ENCODE measurements at places on chromosomes 1 and 21.

- no peak for DNase-seq
Measured at GRCh38 chr1:52970149-52970548, 43.1 kb downstream of the SCP2 start.

DNA sequence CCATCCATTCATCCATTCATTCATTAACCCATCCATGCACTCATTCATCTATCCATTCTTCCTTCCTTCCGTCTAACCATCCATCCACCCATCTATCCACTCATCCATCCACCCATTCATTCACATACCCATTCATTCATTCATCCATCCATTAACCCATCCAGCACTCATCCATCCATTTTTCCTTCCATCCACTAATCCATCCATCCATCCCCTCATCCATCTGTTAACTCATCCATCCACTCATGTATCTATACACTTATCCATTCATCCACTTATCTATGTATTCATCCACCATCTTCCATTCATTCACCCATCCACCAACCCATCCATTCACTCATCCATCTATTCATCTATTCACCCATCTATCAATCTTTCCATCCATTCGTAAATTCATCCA, 107.8 kb downstream of the PRDM16 start:
- DNase-seq: no peak

DNA sequence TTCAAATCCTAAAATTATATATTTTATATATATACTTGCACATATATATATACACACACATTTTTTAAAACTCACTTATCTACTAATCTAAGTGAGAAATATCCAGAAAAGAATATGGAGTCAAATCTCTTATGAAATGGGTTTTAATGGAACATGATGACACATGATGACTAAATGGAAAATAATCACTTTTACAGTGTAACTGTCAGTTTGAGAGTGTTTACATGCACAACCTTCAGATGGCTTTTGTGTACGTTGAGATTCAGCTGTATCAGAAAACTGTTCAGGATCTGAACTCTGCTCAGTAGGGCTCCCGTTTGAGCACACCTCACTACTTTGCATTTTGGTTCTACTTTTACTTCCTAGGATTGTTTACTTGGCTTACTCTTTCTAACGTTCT, 189.8 kb downstream of the DNAH14 start:
- no peak for DNase-seq

DNA sequence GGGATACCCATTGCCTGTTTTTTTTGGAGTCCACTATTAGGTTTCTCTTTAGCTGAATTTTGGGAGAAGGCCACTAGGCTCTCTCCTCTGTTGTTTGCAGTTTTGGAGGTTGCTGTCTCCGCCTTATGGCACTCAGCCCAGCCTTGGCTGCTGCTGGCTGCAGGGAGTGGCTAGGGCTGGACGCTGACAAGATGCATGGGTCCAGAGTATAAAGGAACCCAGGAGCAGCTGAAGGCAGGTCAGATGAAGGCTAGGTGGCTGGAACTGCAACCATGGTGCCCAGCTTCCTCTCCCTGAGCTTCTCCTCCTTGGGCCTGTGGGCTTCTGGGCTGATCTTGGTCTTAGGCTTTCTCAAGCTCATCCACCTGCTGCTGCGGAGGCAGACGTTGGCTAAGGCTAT, at the start of gene CYP4B1:
Gene CYP4B1, plus strand, starts transcription at position 237 of the 400 bp plus-strand sequence. Its CDS starts 36 bp downstream, at position 273.
- no peak for DNase-seq

DNA sequence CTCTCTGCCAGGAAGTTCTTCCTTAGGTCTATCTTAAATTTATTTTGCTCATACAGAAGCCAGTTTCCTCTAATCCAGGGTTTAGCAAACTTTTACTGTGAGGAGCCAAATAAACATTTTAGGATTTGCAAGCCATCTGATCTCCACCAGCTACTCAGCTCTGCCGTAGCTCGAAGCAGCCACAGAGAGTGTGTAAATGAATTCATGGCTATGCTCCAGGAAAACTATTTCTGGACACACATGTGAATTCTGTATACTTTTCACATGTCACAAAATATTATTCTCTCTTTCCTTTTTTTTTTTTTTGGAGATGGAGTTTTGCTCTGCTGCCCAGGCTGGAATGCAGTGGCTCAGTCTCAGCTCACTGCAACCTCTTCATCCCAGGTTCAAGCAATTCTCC, 13.4 kb upstream of the AGTRAP start:
- no peak for DNase-seq

GRCh38 chr1:179794669-179795068, 51.6 kb downstream of the FAM163A start:
- DNase-seq: no peak

GRCh38 chr1:28256197-28256827, 3.0 kb upstream of the SESN2 start:
- DNase-seq: no peak

DNA sequence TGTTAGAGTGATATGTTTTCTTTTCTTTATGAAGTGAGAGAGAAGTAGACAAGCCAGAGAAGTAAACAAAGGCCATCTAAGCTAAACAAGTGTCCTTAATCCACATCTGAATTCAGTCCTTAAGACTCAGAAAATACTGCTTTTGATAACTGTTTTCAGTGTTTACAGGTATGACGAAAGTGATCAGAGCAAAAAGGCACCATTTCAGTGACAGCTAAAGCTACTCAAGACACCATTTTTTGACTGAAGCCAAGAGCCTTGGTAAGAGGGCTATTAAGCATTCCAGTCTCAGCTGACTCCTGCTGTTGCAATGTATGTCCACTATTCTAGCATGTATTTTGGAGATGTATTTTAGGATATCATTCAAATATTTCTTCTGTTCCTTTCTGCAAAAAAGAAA, 4.1 kb downstream of the KMO start:
- DNase-seq: no peak

DNA sequence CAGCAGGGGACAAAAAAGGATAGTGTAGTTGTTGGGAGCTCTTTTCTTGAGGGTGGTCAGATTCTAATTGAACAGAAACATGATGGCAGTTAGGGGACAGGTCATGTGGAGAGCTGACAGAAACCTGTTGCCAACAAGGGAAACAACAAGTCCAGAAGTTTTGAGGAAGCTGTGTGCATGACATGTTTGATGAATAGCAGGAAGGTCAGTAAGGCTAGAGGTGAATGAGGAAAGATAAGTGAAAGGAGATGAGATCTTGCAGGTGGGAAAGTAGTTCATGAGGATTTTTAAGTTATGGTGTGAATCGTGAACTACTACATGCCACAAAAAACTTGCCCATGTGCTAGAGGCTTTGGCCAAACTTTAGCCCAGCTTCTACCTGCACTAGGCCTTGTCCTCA, 1817.4 kb downstream of the MRPL39 start:
- no peak for DNase-seq

DNA sequence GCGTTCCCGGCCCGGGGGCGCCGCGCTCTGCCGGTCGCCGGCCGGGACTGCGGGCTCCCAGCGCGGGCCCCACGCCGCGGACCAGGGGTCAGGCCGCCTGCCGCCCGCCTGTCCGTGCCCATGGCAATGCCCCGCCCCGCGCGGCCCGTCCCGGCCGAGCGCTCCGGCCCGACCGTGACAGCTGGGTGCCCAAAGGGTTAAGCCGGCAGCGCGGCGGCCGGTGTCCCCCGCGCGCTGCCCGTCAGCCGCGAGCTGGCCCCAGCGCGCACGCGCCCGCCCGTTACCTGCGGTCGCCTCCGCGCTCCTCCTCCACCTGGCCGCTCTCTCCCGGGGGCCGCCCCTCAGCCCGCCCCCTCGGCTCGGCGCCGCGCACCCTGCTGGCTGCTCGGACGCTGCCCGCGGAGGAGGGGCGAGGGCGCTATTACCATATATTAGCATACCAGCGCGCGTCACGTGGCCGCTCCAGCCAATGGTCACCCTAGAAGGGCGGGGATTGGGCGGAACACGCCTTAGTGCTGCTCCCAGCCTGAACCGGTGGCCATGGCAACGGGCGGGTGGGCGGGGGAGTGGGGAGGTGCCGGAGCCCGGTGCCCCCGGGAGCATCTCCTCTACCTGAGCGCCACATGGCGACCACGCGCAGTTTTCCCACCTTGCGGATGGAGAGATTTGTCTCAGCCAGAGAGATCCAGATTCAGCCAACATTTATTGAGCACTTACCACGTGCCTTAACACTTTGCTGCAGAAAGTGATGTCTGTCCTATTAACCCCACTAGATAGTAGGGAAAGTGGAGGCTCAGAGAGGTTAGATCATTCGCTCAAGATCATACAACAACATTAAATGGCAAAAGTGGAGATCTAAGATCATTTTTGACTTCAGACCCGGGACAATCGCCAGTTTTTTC, at the start of gene PHC2:
Gene PHC2, minus strand, starts transcription at position 404 of the 902 bp plus-strand sequence. CDS start 55,556 bp downstream, outside the sequence.
- peak; percentile 81 for DNase-seq

DNA sequence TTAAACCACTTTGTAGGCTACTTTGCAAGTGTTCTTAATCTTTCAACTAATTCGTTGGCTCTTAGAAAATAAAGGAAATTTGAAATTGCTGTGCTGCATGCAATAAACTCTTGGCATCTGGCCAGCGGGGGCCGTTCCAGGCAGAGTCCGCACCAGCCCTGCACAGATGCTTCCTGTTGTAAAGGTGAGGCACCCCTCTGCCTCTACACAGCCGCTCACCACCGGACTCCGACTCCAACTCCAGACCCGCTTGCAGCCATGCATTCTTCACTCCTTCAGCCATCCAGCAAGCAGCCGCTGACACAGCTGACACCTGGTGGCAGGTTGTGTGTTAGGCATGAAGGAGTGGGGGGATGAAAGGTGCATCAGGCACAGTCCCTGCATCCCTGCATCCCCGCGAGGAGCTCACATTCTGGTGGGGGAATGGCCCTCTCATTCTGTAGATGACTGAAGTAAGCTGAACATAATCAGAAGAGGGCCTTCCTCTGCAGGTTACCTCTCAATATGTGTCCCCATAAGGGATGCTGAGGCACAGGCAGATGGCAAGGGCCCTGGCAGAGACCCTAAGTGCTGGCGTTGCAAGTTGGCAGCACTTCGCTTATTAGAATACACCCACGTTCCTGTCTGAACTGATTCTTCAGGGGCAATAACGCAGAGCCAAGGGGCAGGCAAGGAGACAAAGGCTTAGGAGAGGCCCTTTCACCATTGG, 56.8 kb downstream of the GLIS1 start:
- no peak for DNase-seq

- no peak for DNase-seq
Measured at GRCh38 chr21:15354516-15354915, 289.7 kb upstream of the NRIP1 start.

GRCh38 chr1:16372535-16373285, 5.7 kb downstream of the SZRD1 start:
- no peak for DNase-seq

DNA sequence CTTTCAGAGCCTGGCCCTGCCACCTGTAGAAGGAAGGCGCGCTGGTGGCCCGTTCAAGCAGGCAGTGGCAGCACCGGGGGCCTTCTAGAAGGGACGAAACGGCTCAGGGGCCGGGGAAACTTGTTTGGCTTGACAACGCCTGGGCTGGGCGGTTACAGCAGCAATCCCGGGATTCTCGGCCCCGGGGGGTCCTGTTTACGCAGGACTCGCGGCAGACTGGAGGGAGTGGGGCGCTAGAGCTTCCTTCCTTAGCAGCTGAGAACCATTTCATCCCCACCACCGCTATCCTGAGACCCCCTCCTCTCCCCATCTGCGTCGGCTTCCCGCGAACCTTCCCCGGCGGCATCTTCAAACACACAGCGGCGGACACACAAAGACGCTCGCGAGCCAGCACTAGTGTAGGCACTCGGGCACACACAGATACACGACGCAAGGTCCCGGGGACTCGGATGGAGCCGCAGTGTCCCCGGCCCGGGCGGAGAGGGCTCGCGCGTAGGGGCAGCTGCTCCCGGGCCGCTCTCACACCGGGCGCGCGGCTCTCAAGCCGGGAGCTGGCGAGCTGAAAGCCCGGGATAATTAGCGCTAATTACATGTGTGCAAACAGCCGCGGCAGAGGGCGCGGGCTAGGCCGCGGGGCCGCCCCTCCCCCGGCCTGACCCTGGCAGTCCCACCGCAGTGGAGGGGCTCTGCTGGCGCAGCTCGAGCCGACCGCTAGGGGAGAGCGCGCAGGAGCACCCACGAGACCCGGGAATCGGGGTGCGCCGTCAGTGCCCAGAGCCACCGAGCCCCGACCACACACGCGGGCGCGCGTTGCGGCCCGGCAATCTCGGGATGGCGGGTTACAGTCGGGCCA, 271.4 kb downstream of the FOXD2 start:
- DNase-seq: no peak

DNA sequence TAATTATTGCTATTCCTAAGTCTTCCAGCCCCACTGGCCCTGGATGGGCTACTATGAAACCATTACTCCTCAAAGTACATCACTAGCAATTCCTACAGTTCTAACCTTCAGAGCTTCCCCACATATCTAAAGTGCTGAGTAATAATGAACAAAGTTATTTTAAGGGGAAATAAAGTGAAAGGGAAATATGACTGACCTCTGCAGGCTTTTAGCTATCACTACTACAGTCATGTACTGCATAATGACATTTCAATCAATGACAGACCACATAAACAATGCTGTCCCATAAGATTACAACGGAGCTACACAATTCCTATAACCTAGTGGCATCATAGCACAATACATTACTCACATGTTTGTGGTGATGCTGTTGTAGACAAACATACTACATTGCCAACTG, 32.5 kb upstream of the ASPM start:
- DNase-seq: no peak

GRCh38 chr1:248009681-248010080, 3.8 kb upstream of the OR2L5 start:
- no peak for DNase-seq

All from stimulated activated CD8-positive, alpha-beta memory T cell treated with anti-CD3 and anti-CD28 coated beads, Interleukin-7, amount 100 ng/mL, for 24 hours (primary cell).